ENCODE measurements at places on chromosomes 11 and 22.

- DNase-seq, result no peak
Observed at GRCh38 chr11:22878039-22878438, 17.8 kb upstream of the CCDC179 start.

DNA sequence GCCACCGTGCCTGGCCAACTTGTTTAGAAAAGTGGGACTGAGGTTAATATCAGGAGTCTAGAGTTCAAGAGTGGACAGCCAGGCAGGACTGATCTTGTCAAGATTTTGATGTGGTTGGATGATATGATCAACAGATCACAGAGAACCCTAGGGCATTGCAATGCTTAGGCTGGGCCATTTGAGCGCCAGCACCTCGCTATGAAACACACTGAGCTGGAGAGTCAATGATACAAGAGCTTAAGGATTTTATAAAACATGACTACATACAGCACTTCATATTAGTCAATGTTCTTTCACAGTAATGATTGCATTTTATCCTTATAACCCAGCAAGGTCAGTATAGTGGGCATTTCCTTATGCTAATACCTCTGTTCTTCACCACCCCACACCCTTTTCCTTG, 15.4 kb upstream of the PEX26 start:
- DNase-seq, result no peak

GRCh38 chr22:46577368-46578249, 40.2 kb upstream of the CELSR1 start:
- no peak for DNase-seq

- DNase-seq, result no peak
Observed at GRCh38 chr11:111937461-111937769, 272 bp downstream of the DIXDC1 start.

GRCh38 chr11:2750682-2751522, 51.1 kb upstream of the KCNQ1OT1 start:
- no peak for DNase-seq

- DNase-seq, result no peak
Observed at GRCh38 chr11:126538071-126538470, 182.6 kb downstream of the ST3GAL4 start.

- no peak for DNase-seq
Observed at GRCh38 chr11:85767246-85767945, 43.5 kb downstream of the SYTL2 start.

DNA sequence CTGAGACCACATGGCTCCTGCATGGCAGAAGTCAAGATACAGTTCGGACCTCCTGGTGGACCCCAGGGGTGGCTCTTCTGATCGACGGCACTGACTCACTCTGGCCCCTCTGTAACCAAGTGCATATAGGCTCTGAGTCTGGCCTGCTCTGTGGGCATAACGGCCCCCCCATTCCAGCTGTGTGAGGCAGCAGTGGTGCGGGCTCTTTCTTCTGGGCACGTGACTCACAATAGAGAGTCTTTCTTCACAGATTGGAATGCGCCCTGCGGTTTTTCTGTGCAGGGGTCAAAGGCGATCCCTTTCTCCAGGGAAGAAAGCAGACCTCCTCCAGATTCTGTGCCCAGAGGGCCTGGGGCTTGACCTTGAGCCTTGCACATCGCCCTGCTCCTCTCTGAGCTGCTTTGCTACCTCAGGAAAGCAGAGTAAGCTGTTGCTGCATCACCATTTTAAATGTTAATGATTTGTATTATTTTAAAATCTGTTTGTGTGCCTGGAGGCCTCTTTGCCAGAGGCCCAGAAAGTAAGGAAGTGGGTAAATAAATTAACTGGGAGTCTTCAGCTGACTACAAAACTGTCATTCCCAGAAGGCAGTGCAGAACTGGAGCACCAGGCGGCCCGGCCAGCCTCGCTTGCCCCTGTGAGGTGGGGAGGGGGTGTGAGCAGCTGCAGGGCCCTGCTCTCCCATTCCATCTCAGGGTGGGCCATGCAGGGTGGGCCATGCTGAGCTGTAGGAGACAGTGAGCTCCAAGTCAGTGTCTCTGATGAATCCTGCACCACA, 199.0 kb downstream of the GRIK4 start:
- no peak for DNase-seq

DNA sequence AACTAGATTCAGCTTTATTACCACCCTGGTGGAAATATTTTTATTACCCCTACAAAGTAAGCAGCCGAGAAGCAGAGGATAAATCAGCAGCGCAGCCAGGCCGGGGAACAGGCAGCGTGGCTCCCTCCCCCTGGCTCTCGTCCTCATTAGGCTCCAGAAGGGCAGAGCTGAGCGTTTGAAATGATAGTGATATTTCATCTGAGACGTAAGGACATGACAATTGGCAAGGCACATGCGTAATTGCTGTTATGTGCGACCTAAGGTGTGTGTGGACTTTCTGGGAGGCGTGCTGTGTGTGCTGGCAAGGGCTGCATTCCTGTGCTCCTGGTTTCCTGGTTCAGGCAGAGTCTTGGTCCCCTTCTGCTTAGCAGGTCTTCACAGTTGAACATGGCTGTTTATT, 247.8 kb downstream of the TBC1D22A start:
- DNase-seq, result no peak

DNA sequence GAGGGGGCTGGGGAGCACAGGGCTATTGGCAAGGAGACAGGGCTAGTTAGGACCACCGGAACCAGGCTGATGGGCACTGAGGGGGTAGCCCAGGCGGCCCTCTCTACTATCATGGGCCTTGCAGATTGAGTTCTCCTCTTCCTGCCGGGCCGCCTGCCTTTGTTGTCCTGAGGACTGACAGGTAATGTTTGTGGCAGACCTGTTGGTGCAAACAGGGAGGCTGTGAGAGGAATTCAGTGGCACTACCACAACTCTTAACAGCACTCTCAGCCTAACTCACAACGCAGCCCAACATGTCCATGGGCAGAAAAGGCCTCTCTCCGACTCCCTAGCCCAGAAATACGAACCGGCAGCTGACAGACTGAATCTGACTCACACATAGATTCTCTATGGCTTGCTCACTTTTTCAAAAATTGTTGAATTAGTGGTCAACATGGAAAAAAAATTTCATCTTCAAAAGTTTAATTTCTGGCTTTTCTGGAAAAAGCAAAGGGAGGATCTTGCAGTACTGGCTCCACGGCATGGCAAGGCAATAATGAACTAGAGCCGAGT, 11.4 kb downstream of the KCNJ5 start:
- DNase-seq, result no peak

- no peak for DNase-seq
Observed at GRCh38 chr11:121767433-121767832, 314.7 kb upstream of the SORL1-AS1 start.

DNA sequence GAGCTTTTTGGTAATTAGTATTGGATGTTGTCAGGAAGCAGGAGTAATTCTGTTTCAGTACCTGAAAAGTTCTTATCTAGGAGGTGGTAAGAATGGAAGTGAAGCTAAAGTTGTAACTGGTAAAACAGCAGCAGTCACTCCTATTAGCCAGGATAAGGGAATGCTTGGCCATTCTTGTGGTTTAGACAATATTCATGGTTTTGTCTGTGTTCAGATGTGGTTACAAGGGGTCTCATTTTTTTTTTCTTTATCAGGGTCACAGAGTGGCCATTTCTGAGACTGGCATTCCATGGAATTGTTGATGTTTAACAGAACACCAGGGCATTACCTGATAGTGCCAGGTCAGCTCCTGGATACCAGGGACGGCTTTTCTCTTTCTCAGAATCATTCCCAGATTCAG, 23.8 kb downstream of the TAF1D start:
- DNase-seq, result no peak

DNA sequence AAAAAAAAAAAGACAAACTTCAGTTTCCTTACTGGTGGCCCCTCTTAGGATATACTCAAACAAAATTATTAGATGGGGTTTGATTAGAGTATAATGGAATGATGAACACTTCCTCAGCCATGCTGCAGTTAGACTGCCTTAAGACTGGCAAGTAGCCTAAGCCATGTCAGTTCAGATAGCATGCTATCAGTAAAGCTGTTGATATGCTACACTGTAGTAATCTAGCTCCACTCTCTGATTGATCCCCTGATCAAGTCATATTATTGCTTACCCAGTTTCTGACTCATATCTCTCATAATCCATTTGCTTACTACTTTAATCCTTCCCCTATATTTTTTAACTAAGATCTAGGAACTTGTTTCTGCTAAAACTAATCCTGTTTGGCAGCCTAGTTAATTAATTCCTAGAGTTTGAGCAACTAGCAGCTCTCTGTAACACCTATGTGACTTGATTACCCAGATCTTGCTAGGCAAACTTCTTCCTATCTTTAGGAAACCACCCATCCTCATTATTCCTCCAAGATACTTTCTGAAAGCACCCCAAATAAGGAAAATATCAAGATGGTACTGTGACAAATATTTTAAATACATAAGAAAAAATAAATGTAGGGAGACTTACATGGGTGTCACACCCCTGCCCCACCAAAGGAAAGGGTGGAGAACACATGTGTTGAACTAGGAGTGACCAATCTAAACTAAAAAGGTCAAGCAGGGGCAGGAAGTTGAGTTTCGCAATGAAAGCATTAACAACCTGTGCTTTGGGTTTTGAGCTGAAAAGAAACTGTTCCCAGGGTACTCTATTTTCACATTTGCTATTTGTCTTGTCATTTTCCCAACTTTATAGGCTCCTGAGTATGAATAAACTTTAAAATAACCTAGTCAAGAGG, 43.2 kb downstream of the PIK3C2A start:
- DNase-seq, result no peak

GRCh38 chr11:129265125-129265788, 73.1 kb upstream of the ARHGAP32 start:
- no peak for DNase-seq

GRCh38 chr22:23408321-23408720, 171.8 kb downstream of the IGLL1 start:
- no peak for DNase-seq

- no peak for DNase-seq
Observed at GRCh38 chr22:21834869-21835268, 32.6 kb downstream of the MAPK1 start.

GRCh38 chr11:14852571-14853177, 39.4 kb downstream of the CYP2R1 start:
- no peak for DNase-seq

DNA sequence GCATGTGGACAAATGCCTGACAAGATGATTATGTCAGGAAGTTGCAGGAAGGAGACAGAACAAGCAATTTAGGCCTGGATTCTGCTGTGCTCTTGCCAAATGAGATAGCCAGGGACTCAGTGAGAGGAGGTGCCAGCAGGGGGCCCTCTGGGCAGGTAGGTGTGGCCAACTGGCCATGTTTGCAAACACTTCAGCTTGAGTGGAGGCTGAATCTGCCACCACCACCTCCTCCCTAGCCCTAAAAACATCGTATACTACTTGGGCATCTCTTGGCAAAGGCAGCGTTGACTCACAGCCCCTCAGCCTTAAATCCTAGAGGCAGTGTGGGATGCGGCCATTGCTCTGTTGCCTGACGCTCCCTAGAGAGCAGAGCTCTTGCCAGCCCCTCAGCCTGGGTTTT, 95.1 kb upstream of the PLET1 start:
- no peak for DNase-seq

DNA sequence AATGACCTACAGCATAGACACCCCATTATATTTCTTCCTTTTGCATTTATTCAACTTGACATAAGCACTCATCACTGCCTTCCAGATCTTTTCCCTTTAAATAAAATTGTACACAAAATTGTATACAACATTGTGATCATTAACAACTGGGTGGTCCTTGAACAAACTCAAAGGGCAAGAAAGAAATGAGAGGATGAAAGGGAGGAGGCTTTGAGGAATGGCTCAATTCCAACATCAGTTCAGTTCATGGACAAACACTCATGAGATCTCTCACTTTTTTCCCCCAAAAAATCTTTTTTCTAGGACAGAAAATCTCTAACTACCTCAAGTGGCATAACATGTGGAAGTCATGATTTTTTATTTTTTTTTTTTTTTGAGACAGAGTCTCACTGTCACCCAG, 113.7 kb downstream of the PLEKHA7 start:
- no peak for DNase-seq

GRCh38 chr11:120950880-120951279, 73.0 kb upstream of the TBCEL start:
- no peak for DNase-seq

- no peak for DNase-seq
Observed at GRCh38 chr11:128246364-128246801, 341.0 kb downstream of the ETS1 start.

DNA sequence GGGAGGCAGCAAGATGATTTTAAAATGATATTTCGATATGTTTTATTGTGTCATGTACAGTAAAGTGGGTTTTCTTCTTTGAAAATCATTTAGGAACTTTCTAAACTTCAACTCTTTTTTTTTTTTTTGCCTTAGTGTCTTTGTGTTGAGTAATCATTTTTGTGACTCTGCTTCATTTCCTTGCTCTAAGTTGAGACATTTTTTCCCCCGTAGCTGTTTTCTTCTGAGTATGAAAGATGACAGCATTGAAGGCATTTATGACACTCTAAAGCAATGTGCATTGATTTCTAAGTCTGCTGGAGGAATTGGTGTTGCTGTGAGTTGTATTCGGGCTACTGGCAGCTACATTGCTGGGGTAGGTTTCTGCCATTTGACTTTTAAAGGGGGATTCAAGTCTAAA, 23.5 kb downstream of the RRM1 start:
- DNase-seq, result no peak

GRCh38 chr22:47169801-47170140, 407.3 kb downstream of the TBC1D22A start:
- no peak for DNase-seq

GRCh38 chr22:41347066-41347859, 34.5 kb upstream of the TEF start:
- no peak for DNase-seq

DNA sequence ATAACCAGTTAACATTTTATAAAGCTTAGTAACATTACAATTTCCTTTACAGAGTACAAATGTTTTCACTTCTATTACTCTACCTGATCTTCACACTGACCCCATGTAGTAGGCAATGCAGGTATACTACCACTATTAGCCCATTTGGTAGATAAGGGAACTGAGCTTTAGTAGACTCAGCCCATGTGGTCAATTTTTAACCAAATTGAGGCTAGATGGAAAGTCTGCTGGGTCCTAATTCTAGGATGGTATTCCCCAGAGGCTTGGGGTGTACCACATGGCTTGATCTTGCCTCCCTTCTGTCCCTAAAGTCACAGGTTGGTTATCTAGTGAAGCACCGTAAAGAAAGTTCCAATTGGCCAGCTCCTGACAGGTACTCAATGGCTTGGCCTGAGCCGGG, 48.2 kb downstream of the NRXN2 start:
- DNase-seq, result no peak

DNA sequence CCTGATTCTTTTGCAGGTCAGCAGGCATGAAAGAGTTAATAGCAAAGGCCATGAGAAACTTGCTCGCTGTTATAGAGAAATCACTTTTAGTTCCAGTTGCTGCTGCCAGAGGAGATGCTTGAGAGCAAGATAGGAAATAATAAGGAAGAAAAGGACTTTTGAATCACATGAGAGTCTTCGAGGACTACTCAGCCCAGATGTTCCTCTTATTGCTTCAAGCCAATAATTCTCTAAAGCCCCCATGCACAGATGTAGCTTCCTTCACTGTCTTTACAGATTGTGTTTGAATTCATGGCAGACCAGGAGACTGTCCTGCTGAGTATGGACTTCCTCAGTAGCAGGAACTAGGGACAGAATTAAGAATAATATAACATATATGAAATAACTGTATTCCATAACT, 50.1 kb upstream of the OLFML1 start:
- DNase-seq, result no peak

Measured in T-cell (primary cell).